ENCODE measurements at places on chromosomes 12 and 14.

GRCh38 chr14:28656704-28657255 is 109.8 kb upstream of the FOXG1 start:
- DNase-seq, result no peak

DNA sequence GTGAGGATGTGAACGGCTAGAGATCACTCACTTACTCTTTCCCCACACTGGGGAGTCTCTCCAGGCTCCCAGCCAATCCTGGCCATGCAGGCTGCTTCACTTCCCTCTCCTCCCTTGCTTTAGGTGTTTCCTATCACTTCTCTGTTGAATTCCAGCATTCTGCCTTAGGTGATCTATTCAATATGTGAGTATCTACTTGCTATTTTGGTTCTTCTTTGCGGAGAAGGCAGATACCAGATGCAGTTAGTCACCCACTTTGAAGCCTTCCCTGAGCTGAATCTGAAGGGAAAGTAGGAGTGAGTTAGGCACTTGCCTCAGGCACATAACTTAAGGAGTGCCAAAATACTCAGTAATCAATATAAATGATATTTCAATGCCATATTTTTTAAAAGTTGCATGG is 36.0 kb upstream of the FAR2 start:
- DNase-seq, result no peak

- no peak for DNase-seq
These were observed 65.2 kb downstream of the WIF1 start for GRCh38 chr12:65055859-65056258.

- DNase-seq, result no peak
These were observed 117.2 kb downstream of the TMX1 start for GRCh38 chr14:51357250-51357649.

GRCh38 chr14:55192054-55192621 is 753 bp upstream of the DLGAP5 start:
- DNase-seq, result no peak

GRCh38 chr14:80615831-80616230 is 325.7 kb downstream of the CEP128 start:
- DNase-seq, result no peak

- no peak for DNase-seq
These were observed 662.5 kb downstream of the DIO2 start for GRCh38 chr14:79548836-79549235.

DNA sequence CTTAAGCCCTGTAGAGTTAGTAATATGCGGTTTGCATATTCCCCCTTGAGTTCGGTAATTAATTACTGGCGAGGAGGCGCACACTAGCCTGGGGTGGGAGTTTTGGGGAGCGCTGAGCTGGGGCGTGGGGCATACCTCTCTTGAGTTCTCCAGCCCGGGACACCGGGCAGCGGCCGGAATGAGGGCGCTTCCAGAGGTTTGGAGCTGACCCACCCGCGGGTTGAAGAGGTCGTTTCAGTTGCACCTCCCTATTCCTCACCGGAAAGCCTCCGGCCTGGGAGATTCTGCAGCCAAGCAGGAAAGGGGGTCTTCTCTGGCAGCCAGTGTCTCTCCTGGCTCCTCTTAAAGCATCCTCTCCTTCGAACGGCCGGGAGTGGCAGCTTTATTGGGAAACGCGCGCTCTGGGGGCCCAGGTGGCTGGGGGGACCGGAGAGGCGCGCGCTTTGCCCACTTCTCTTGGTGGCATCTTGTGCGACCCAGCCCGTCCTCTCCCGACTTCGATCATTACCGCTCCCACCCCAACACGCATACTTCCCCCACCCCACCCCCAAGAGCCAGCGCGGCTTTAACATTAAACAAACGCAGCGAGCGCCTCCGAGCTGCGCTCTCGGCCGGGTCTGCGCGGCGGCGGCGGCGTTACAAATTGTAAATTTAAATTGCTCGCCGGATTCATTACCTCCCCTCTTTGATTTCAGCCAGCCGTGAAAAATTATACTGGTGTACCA is 3.9 kb upstream of the LHX5 start:
- no peak for DNase-seq

DNA sequence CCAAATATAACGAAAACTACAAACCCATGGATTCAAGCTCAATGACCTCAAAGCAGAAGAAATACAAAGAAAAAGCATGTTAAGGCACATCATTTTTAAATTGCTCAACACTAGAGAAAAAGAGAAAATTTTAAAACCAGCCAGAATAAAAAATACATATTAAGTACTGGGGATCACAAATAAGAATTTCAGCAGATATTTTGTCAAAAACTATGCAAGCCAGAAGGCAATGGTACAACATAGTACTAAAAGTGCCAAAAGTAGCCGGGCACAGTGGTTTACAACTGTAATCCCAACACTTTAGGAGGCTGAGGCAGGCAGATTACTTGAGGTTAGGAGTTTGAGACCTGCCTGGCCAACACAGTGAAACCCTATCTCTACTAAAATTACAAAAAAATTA is 10.2 kb downstream of the SGPP1 start:
- DNase-seq, result no peak

DNA sequence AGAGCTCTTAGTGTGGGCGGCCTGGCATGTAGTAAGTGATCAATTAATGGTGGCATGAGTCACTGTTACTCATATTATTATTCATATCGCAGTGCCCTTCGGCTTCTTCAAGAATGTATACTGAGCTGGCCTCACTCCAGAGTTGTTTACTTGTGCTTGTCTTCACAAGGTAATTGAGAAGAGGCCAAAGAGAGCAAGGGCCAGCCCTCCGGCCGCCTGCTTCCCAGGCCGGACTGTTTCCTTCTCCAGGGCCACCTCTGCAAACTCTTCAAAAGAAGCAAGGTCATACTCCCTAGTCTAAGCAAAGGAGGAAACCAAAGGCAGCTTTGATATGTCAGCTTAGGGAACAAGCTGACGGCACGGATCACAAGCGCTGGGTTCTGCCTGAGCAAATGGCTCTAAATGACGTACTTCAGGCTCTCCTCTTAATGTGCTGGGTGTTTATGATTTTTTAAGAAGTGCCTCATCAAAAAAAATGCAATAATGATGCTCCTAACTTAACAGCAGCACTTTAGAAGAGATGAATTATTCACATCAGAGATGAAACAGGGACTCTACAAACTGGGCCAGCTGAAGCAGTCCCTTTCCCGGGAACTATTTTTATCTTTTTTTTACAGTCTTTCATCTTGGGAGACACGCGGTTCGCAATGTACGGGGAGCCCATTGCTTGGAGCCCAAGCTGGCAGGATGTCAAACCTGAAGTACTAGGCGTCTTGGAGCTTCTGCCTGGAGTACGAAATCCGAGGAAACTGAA is 65.6 kb upstream of the DLK1 start:
- no peak for DNase-seq

GRCh38 chr14:63940387-63940786 is 87.6 kb downstream of the SYNE2 start:
- no peak for DNase-seq

GRCh38 chr14:95290021-95290420 is 29.7 kb downstream of the CLMN start:
- peak; percentile 59 for DNase-seq

DNA sequence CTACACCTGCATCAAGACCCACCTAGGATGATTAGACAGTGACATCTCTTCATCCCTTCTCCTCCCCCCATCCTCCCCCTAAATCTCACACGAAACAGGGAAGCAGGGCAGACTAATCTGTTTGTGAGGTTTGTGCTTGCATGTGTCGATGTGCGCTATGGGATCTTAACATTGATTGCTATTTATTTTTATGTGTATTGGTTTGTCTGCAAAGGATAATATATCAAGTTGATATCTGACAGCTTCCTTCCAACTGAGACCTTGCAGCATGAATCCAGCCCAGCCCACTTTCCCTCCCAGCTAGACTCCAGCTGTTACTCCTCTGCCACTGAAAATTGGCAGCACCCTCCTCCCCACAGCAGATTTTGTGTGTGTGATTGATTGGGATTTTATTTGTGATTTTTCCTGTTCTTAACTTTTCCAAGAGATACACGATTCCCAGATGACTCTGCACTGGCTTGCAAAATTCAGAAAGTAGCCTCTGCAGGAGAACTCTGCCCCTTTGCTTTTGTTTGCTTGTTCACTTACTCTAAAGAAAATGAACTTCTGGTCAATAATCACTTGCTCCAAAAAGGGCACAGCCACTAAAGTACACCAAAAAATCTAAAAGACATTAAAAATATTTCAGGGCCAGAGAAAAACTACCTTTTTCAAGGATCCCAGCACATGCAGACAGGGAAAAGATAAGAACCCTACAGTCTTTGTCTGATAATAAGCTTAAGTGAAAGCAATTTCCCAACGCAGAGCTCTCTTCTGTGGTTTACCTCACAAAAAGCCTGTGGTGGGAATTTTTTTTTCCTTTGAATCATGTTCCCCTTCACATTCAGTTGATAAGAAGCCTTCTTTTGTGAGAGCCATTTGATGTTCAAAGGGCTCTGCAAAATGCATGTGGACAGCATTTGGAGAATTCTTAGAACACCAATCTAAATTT is 222.1 kb downstream of the RPS29 start:
- no peak for DNase-seq

GRCh38 chr14:93784878-93785277 is 3.4 kb downstream of the PRIMA1 start:
- no peak for DNase-seq

GRCh38 chr14:93034671-93034994 is 81.1 kb downstream of the ITPK1 start:
- DNase-seq, result no peak

DNA sequence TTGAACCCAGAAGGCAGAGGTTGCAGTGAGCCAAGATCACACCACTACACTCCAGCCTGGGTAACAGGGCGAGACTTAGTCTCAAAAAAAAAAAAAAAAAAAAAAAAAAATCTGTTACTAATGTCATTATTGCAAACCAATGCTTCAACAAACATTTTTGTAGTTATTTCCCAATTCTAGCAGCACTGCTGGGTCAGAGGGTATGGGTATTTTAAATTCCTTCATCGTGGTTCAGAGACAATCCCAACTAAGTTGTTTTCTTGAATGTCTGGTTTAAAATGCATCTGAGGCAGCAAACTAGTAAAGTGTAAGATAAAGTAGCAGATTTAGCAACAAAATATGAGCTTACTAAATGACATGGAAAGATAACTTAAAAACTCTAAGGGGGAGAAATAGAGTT is 65.6 kb downstream of the FERMT2 start:
- no peak for DNase-seq

- DNase-seq, result no peak
These were observed 800.5 kb downstream of the LRFN5 start for GRCh38 chr14:42407153-42407552.

DNA sequence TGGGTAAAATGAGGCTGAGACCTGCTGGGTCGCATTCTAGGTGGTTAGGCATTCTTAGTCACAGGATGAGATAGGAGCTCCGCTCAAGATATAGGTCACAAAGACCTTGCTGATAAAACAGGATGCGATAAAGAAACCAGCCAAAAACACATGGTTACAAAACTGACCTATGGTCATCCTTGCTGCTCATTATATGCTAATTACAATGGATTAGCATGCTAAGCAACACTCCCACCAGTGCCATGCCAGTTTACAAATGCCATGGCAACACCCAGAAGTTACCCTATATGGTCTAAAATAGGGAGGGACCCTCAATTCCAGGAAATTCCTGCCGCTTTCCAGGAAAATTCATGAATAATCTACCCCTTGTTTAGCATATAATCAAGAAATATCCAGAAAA is 132.4 kb downstream of the BRMS1L start:
- no peak for DNase-seq

DNA sequence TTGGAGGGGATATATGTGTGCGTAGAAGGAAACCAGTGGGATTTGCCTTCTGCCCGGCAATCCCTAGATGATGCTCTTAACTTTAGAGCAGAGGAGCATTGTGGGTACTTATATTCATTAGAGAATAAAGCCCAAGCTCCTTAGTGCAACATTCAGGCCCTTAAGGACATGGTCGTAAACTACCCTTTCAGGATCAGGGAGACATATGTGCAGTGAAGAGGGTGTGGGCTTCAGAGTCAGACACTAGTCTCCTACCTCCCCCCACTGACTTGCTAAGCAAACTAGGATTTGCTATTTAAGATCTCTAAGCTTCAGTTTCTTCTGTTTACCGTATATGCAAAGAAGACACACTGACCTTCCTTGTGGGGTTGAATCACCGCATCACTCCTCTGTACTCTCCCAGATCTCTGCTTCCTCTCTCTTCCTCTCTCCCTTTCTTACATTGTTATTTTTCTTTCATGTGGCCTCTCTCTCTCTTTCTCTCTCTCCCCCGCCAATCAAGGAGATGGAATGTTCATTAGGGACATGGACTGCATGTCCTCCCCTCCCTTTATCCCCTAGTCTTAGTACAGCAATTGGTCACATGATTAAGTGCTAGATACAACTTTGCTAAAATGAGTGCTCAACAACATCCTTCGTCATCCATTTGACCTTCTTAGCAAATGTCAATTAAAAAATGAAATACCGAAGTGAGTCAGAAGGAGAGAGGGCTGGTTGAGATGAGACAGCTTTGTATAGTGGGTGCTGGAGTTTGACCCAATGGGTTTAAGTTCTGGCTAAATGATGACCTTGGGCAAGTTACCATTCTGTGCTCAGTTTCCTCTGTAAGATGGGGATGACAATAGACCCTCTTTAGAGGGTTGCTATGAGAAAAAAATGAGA is 91.7 kb downstream of the TMX1 start:
- no peak for DNase-seq

DNA sequence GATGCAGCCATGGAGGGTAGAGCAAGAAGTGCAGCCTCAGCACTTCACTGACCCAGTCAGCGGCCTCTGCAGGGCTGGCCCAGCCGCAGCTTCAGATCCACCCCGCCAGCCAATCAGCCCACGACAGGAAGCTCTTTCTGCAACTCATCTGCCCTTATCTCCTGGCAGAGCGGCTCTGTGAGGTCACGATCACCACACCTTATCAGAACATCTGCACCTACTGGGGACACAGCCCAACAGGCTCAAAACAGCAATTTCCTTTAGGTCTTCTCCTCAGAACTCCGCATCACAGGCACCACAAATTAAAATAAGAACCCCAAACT is 287.3 kb downstream of the BCL11B start:
- DNase-seq, result no peak

DNA sequence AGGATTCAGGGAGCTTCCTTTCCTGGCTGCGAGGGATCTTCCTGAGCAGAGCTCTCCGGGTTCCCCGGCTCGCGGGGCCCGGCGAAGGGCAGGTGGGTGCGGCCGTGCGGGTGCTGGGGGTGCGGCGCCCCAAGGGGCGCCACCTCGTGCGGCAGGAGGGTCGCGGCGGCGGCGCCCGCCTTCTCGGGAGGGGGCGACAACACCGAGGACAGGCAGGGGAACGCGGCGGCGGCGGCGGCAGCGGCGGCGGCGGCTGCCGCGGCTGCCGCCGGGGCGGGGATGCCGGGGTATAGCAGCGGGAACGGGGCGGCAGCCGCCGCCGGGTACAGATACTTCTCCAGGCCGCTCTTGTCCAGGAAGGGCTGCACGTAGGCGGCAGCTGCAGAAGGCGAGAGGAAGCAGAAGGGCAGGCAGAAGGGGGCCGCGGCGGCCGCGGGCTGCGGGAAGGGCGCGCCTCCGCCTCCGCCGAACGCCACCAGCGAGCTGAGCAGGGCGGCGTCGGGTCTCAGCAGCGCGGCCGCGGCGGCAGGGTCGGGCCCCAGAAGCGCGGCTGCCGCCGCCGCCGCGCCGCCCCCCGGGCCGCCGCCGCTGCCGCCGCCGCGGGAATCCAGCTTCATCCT is 2.7 kb downstream of the BHLHE41 start:
- DNase-seq, result no peak
